ENCODE measurements at places on chromosomes 12 and 14.

DNA sequence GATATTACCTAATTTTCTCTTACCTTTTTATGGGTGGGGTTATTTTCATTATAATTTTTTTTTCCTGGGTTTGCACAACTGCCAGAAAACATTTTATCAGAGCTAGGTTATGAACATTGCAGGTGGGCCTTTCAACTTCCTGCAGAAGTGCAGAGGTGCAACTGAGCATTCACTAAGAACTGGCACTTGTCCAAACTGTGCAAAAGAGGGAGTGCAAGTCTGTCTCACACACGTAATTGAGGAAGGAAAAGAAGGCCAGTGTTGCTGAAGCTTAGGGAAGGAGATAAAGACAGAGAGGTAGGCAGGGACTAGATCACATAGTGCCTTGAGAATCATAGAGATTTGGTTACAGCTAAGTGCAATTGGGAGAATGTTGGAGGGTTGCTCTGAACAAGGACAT lies 14.1 kb upstream of the AMN1 start:
- no peak for ATAC-seq

DNA sequence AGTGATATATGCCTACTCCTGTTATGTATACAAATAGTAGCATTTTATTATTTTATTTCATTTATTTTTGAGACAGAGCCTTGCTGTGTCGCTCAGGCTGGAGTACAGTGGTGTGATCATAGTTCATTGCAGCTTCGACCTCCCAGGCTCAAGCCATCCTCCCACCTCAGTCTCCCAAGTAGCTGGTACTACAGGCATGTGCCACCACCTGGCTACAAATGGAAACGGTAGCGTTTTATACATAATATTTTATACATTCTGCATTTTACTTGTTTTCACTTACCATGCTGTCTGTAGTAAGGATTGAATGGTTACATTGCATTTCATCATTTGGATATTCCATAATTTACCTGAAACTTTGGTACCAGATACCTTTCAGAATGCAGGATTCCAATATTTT lies 14.1 kb downstream of the C1R start:
- ATAC-seq: no peak

DNA sequence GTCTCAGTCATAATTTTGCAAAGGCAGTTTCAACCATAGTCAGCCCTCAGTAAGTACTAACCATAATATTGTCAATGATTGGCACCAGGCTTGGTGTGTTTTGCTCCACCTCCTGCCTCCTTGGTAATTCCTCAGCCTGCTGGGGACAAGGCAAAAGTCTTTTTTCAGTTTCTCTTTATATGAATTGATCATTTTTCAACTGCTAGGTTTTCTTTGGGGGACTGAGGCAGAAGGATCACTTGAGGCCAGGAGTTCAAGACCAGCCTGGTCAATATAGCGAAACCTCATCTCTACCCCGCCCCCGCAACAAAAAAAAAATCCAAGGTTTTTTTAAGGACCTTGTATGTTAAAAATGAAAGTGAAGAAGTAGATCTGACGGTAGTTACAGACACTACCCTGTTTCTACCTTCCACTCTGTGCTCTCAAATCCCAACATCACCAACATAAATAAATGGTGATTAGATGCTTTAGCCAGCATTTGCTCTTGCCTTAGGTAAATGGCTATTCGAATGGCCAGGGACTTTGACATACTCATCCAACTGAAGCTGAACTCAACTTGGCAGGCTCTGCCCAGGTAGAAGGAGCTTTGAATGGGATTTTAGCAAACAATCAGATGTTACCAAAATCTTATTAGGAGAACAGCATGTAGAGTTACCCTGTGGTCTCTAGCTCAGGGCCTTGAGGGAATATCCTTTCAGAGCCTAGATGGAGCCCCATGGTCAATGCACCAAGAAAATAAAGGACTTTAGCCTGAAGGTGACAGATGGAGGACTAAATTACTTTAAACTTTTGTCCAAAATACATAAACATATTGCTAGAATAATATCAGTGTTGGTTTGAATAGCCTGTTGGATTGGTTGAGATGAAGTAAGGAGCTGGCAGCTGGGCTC lies 126.9 kb upstream of the AMIGO2 start:
- ATAC-seq: no peak

GRCh38 chr12:2101771-2102170 lies 49.0 kb downstream of the CACNA1C start:
- ATAC-seq: no peak

DNA sequence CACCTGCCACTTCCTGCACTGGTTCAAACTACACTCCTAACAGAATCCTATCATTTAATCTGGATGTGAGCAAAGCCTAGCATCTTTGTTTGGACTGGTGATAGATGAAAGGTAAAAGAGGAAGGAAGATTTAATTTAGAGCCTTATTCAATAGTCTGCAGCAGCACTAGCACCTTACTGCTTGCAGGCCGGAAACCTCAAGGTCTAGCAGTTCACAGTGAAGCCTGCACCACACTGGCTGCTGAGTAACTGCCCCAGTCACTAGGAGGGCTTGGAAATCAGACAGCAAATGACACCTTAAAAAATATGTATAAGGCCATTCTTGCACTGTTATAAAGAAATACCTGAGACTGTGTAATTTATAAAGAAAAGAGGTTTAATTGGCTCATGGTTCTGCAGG lies 358.0 kb downstream of the DAD1 start:
- ATAC-seq: no peak

DNA sequence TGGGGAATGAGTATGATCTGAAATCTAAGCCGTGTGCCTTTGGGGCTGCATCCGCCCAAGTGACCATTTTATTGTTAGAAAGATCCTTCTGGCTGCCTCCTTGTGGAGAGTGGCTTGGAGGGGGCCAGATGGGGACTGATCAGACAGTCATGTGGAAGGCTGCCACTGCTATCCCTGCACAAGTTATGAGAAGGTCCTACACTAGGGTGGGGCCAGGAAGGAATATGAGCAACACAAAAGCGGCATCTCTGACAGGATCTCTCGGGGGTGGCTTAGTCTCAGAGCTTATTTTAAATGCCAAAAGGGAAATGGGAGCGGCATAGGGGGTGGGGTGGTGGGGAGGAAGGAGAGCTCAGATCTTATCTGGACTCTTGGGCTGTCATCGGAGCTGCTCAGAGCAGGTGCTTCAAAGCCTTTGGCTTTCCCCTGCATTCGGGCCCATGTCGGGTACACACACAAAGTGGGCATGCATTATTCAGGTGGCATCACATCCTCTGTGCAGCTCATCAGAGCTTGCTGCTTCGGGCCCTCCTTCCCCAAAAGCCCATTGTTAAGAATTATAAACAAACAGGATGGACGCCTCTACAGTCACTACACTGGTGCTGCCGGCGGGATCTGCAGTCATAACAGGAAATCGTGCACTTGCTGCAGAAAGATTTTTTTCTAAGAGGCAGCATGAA lies 805.4 kb downstream of the VRK1 start:
- ATAC-seq: no peak

DNA sequence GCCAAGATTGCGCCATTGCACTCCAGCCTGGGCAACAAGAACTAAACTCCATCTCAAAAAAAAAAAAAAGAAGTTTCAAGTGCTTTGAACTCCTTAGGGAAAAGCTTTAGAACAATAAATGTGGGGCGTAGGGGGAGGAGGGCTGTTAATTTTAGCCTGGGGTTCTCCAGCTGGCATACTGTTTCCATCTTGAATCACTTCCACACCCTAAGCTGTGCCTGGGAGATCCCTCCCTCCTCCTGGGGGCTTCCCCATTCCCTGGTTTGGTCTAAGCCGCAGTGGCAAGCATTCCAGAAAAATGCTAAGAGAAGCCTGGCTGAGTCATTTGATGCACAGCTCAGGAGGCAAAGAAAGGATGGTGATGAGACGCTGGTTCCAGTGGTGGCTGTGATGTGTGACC lies 2.3 kb upstream of the ZNF384 start:
- no peak for ATAC-seq

DNA sequence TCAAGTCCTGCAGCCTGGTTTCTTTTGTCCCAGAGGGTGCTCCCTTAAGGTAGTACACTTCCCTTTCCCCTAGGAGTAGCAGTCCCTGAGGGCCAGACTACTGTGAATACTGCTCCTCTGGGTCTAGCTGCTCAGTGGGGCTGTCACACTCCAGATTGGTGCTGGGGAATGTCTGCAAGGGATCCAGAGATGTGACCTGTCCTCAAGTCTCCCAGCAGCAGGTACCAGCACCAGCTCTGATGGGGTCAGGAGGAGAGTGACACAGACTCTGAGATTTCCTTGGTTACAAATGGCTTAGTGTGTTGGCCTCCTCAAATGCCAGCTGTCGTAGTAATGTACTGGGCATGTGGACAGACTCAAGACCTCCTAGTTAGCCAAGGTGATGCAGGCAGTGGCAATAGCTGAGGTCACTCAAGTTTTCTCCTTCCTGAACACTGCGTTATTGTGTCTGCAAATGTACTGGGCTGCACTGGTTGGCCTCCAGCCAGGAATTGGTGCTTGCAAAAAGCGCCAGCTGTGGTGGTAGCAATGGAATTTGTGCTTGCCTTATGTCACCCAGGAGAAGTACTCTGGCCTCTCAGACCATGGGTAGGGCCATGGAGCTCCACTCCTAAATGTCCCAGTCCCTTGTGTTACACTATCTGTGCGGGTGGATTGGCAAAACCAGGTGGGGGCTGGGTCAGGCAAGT lies 36.4 kb upstream of the AEBP2 start:
- peak; percentile 83 for ATAC-seq

- ATAC-seq: peak; percentile 68
Observed at GRCh38 chr14:51821822-51822221, 38.6 kb upstream of the GNG2 start.

GRCh38 chr12:93020631-93021597 lies 91.8 kb upstream of the EEA1 start:
- no peak for ATAC-seq

DNA sequence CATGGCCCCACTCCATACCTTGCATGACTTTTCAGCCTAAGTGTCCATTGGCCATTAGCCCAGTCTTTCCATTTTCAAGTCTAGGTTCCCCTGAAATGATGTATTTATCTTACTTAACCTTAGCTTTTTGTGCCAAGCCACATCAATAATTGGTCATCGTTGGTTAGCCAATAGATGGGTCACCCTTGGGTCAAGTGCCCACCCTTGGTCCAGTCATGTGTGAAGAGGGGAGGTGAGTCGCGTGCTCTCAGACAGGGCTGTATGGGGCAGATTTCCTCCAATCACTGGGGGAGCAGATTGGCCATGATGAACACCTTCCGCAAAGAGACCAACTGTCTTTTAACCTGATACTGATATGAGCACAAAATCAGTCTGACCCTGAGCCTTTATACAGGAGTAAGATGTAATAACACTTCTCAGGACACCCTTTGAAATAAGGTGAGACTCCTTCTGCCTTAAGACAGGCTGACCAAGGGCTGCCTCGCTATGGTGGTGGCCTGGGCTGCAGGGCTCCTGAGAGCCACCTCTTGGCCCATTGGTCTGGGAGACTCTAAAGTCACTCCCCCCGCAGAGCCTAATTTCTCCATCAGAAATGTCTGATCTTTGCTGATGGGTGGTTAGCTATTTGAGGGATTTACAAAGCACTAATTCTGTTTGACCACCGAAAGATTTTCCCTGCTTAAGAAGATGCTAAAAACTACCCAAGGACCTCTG lies 143.2 kb downstream of the ZFP36L1 start:
- no peak for ATAC-seq

DNA sequence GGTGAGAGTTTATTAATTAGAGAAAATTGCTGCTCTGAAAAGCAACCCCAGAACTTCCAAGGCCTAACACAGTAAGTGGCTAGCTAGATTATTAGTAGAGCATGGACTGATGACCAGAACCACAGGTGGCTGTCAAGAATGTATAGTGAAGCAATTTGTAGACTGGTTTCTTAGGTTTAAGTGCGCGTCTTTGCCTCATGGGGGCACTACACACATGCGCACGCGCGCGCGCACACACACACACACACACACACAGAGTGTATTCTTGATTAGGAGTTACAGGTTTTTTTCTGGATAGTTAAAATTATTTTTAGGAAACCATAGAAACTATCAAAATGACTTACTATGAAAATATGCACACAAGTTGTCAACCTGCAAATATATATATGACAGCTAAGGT lies 66.5 kb downstream of the BHLHE41 start:
- ATAC-seq: no peak

DNA sequence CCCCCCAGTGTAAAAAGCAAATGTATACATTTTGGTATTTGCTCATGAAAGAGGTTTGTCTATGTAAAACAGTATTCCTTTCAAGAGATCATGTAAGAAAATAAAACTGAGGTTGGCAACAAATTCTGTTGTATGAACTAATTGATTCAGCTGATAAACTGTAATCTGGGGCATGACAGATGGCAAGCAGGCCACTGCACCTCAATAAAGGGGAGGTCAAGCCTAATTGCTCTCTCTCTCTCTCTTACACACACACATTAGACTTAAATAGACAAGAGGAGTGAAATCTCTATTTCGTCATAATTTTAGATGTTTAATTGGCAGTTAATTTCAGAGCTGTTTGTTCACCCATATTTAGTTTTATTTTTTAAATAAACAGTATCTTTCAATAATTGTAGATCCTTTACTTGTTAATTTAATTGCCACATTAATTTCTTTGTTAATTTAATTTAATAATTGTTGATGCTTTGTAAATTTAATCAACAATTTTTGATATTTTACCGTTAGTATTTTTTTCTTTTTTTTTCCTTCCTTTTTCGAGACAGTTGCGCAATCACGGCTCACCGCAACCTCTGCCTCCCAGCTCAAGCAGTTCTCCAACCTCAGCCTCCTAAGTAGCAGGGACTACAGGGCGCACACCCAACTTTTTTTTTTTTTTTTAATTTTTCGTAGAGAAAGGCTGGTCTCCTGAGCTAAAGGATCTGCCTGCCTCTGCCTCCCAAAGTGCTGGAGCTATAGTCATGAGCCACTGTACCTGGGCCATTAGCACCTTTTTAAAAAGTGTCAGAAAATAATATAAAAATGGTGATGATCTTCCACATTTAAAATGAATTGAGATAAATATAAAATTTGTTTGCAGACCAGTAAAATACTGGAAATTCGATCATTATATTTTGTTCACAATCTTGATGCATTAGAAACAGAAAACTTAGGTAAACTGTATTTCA lies 577.7 kb downstream of the SLC16A7 start:
- ATAC-seq: no peak

GRCh38 chr14:101349108-101349507 lies 212.2 kb upstream of the DIO3 start:
- ATAC-seq: no peak

- no peak for ATAC-seq
Observed at GRCh38 chr12:31479516-31480210, 111.3 kb downstream of the DENND5B start.

Measured in SK-N-SH treated with all-trans-retinoic acid at 6 μM for 48 hours (cell line).